ENCODE measurements at places on chromosomes 7 and 10. TPM values are rescaled to one million over a fixed set of nuclear protein-coding genes. Genes with fewer than 3 reads are reported as not detected.
A peak's percentile ranks its signal among the peaks of the same experiment; 100 is the strongest.

DNA sequence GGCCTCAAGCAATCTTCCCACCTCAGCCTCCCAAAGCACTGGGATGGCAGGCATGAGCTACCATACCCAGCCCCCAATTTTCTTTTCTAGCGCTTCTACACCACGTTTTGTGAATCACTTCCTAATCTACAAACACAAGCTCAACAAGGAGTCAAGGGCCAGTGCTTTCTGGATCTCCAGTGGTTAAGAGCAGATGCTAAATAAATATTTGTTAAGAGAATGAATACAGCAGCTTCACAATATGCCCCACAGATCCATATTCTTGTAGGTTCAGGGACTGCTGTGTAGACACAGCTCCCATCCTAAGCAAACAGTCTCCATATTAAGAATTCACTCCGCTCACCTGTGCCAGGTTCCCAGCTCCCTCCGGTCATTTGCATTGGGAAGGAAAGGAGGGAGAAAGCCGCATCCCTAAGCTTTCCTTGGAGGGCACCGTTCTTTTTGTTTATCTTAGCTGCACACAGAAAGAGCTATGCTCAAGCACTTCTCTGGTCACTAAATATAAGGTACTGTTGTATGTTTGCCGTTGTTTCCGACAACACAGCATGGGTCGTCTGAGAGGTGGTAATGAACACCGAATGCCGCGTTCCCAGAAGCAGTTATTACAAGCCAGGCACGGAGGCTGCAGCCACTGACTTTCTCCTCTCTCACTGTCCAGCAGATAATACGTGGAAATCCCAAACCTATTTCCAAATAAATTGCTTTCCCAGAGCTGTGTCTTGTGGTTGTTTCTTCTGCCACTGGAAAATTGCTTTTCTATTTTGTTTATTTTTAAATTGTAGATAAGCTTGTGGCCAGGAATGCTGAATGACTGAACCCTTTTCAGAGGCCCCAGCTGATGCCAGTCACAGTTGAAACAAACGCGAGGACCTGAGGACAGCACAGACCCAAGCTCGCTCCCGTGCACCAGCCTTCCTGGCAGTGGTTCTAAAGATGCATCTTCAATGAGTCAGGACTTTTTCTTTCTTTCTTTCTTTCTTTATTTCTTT, 217.1 kb downstream of the PRPF18 start:
- DNase-seq, result no peak

DNA sequence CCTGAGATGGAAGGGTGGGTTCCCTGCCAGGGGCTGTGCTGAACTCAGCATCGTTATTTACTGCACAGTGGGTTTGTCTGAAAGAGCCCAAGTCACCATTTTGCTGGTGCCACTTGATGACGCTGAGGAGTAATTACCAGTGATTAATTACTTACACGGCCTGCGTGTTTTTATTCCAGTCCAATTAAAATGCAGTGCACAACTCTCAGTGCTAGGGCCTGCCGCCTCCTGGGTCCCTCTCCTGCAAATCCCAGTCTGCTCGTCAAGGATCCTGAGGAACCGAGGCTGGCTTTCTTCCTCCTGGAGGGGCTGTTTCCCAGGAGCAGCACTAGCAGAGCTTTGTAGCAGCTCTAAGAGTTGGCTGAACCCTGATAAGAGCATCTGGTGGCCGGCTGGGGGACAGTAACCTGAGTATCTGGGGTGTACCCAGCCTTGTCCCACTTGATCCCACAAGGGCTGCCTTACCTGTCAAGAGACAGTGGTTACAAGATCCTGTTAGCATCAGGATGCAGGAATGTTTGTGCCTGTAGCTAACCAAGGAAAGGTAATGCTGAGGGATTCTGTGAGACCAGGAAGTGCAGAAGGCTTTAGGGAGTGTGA, 45.1 kb upstream of the LRRC4 start:
- no peak for DNase-seq

- no peak for DNase-seq
These were observed 151.5 kb upstream of the AGR3 start for GRCh38 chr7:17033245-17033644.

GRCh38 chr7:157521061-157521731, 184.4 kb downstream of the DNAJB6 start:
- DNase-seq, result no peak

DNA sequence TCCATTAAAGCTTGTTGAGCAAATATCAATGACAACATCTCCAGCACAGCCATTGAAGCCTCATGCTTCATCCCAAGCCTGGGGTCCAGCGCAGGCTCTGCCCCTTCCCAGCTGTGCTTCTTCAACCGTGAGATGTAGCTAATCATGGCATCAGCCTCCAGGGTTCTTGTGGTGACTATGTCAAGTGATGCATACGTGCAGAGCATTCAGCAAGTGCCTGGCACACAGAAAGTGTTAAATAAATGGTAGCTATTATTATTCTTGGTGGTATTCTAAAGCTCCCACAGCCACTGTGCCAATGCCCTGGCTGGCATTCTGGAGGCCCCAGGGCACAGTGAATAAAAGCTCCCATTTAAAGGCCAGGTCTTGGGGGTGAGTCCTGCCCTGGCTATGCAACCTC, 146.6 kb downstream of the WDR11 start:
- peak; percentile 34 for DNase-seq

- DNase-seq, result no peak
These were observed 831 bp downstream of the CCDC7 start for GRCh38 chr10:32446536-32447406.

GRCh38 chr10:54797636-54798321, 3.3 kb downstream of the PCDH15 start:
- no peak for DNase-seq

GRCh38 chr10:35852721-35853120, 210.6 kb upstream of the FZD8 start:
- DNase-seq, result no peak

DNA sequence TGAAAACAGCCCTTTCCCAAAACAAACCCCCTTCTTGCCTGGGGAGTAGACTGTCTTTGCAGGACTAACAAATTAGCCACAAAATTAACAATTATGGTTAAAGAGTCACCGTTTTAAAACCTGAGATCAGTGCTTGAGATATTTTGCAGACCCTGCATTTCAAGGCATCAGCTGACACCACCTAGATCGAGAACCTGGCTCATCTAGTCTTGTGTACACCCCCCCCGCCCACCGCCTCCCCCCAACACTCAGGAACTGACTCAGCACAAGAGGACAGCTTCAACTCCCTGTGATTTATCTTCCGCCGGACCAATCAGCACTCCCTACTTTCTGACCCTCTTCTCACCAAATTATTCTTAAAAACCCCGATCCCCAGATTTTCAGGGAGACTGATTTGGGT, 737.1 kb downstream of the PHTF2 start:
- DNase-seq, result no peak

DNA sequence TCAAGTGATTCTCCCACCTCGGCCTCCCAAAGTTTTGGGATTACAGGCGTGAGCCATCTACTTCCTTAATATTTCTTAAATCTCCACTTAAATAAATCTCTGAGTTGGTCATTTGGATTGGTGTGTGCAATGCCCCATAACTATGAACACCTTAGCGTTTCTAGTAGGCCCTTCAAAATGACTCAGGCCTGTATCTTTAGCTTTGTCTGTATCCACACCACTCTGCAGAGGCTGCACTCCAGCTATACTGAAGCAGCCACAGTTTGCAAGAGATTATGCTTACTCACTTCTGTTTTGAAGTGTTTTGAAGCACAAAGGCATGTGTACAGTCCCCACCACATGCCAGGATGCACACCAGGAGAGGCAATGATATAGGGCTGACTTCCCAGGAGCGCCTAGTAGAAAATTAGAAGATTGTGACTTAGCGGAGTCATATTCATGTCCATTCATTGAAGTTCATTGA, 2.4 kb upstream of the ST7 start:
- no peak for DNase-seq

DNA sequence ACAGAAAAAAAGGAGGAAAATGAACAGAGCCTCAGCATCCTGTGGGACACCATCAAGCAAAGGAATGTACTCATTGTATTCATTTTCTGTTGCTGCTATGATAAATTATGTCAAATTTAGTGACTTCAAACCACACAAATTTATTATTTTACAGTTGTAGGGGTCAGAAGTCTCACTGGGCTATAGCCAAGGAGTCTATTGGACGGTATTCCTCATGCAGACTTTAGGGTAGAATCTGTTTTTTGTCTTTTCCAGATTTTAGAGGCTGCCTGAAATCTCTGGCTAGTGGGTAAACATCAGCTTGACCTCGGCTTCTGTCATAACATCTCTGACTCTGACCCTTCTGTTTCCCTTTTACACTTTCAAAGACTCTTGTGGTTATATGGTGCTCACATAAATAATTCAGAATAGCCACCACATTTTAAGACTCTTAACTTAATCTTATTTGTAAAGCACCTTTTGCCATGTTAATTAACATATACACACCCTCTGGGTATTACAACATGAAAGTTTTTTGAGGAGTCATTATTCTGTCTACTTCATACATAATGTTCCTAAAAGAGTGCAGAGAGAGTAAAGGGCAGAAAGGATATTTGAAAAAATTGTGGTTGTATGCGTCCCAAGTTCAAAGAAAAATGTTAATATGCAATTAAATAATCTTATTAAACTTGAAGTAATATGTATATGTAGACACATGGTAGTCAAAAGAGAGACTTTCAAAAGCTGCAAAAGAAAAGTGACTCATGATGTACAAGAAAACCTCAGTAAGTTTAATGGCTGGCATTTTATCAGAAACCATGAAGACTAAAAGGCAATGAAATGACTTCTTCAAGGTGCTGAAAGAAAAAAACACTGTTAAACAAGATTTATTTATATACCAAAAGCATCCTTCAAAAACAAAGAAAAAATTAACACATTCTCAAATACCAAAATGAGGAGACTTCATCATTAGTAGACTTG, 70.8 kb upstream of the MEOX2 start:
- no peak for DNase-seq

- no peak for DNase-seq
These were observed 114.2 kb upstream of the DGKB start for GRCh38 chr7:15016766-15017165.

- DNase-seq, result peak; percentile 21
These were observed 32.0 kb downstream of the ANTXRL start for GRCh38 chr10:46318799-46319198.

GRCh38 chr10:132596742-132597279, 59.2 kb downstream of the INPP5A start:
- no peak for DNase-seq

GRCh38 chr10:102962951-102963755, 45.1 kb downstream of the CNNM2 start:
- DNase-seq, result no peak

DNA sequence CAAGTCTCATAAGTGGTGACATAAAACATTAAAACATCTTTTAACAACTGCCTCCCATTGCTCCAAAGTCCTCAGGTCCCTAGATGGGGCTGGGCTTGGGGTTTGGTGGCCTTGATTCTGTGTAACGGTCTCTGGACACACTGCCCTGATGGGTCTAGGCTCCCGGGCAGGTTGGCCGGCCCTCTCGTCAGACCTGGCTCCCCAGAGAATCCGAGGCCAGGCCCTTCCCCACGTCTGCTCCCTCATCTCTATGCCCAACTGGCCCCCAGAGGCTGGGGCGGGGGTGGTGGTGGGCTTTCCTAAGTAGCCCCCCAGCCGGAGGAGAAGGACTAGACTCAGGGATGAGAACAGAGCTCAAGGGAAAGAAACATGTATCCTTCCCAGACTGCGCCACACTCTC, 31.5 kb upstream of the EFCAB10 start:
- no peak for DNase-seq

- DNase-seq, result peak; percentile 55
These were observed 231.8 kb downstream of the KCNMA1 start for GRCh38 chr10:77405771-77406241.

- DNase-seq, result no peak
These were observed 169.2 kb downstream of the SND1 start for GRCh38 chr7:127821146-127821545.

GRCh38 chr10:6175329-6176055, 27.2 kb upstream of the PFKFB3 start:
- no peak for DNase-seq

VAX1 gene
- total RNA-seq, result not detected

DYNC1I1 gene
- not detected for total RNA-seq

SEMA3A gene
- total RNA-seq, result 0.14 TPM

SPDYE5 gene
- not detected for total RNA-seq

CPVL gene
- not detected for total RNA-seq

TMEM229A gene
- total RNA-seq, result not detected

GBX1 gene
- total RNA-seq, result not detected

CCDC71L gene
- 19.5 TPM for total RNA-seq

PLXDC2 gene
- not detected for total RNA-seq

TCAF2 gene
- 34.7 TPM for total RNA-seq

All from activated CD4-positive, alpha-beta T cell treated with anti-CD3 and anti-CD28 coated beads, Interleukin-2, amount 10 ng/mL, durations not matched to agents 24 days and 14 days (primary cell).